ENCODE measurements at places on chromosomes 13 and 19. TPM values are rescaled to one million over a fixed set of nuclear protein-coding genes. Genes with fewer than 3 reads are reported as not detected.
A peak's percentile ranks its signal among the peaks of the same experiment; 100 is the strongest.

GRCh38 chr13:73074014-73074413, 15.2 kb downstream of the KLF5 start:
- no peak for ATAC-seq

DNA sequence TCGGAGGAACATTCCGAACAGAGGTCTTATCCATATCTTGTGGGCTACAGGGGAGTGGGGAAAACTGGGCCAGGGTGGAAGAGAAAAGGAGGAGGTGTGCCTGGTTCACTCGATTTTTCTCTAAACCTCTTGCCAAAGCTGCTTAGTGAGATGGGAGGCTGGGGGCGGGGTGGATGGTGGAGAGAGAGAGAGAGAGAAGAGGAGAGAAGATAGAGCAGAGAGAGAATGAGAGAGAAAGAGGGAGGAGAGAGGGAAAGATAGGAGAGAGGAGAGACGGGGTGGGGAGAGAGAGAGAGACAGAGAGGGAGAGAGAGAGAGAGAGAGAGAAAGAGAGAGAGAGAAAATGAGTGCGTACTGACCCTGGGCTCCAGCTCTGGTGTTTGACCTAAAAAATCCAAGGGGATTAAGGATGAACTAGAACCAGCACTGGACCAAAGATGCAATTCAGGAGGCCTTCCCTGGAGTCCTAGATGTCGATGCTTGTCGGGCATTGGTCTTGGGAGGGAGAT, 14.1 kb downstream of the NOVA2 start:
- ATAC-seq: no peak

DNA sequence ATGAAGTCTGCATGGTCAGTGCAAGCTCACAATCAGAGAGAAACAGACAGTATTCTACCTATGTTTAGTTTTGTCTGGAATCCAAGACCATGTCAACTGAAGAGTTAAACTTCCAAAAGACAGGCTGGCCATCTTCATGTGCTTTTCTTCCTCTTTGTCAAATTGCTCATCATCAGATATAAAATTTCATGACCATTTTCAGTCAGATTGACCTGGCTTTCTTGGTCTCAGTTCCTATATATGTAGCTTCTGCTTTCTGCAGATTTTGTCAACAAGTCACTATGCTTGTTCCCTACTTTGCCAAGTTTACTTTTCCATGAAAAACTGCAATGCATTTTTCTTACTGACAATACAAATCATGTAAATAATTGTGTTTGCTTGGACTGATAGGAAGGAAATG, 13.9 kb downstream of the SLC46A3 start:
- ATAC-seq: no peak

GRCh38 chr19:54114340-54115108, 933 bp downstream of the TFPT start:
- peak; percentile 42 for ATAC-seq

The NBEA gene
- 1.2 TPM for total RNA-seq

GRCh38 chr19:518598-519231, 11.4 kb downstream of the TPGS1 start:
- peak; percentile 14 for ATAC-seq

DNA sequence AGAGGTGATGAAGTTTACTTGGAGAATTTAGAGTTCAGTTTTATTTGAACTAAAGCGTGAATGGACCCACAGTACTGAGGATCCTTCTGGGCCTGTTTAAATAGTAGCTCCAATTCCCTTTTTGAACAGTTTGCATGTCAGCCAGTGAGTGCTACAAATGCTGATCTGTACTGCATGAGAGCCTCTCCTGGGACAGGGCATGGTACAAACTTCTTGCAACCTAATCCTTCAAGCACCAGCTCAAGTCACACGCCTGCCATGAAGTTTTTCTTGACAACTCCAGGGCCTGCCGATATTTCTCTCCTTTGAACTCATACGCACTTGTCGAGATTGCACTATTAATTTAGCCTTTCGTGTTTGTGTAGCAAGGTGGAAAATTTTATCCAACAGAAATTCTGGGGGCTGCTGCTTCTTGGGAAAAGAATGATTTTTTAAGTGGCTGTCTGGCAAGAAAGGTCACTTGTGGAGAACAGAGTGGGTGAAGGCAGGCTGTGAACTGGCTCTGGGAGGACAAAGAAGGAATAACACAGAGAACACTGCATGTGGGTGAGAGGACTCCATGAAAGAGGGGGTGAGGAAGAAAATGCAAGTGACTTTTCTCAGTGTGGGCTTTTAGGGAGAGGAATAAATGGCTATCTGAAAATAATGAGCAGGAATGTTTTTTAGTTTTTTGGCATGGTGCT, 192.5 kb downstream of the NDFIP2 start:
- no peak for ATAC-seq

The VSTM2B gene
- total RNA-seq: not detected

DNA sequence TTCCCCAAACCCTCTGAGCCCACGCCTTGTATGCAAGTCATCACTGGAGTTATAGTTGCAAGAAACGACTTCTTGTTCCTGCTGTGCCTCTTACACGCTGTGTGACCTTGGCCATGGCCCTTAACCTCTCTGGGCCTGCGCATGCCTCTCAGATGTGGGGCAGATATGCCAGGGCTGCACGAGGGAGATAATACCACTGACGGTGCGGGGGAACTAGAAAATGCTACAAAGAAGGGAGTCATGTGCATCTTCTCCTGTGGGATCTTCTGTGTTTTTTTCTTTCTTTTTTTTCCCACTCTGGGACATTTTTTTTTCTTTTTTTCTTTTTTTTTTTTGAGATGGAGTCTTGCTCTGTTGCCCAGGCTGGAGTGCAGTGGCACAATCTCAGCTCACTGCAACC, 4.3 kb upstream of the SAMD1 start:
- no peak for ATAC-seq

DNA sequence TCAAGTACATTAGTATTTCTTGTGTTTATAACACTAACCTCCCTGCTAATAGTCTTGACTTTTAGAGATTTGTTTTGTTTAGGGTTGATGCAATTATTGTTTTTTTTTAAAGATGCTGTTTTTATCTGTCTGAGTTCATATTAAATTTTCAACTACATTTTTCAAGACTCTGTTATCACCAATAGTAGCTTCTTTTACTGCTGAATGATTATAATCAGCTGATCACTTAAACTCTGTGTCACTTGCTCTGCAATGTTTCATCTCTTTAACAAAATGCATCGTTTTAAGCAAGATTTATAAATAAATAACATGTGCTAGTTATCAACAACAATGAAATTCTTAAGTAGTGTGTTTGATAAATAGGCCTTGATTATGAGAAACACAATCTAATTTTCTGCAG, 920.9 kb upstream of the PCDH20 start:
- ATAC-seq: no peak

DNA sequence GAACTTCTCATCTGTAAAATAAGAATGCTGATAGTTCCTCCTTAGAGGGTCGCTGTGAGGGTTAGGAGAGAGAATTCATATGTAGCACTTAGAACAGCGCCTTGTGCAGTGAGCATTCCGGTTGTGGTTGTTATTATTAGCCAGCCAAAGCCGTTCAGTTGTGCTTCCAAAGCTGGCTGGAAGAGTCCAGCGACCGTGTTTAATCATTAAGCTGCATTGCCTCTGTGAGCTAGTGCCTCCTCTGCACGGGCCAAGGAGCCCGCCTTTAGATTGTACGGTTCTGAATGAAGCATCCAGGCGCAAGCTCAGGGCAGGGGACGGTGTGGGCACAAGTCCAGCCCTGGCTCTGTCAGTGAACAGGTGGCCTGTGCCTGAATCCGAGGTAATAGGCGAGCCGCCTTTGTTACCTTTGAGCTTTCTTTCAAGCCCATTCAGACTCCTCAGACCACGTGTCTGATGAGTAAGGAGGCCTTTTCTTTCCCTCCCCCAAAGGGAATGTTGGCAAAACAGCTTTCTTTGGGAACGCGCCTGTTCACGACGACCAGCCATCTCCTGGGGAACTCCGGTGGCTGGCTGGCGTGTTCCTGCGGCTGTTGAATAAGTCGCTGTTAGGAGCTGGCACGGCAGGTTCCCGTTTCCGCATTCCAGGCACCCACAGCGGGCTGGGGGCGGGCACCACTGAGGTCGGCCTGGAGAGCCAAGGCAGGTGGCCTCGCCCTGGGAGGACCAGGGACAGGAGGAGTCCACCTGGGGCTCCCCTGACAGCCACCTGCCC, 25.1 kb downstream of the SIPA1L3 start:
- peak; percentile 83 for ATAC-seq

DNA sequence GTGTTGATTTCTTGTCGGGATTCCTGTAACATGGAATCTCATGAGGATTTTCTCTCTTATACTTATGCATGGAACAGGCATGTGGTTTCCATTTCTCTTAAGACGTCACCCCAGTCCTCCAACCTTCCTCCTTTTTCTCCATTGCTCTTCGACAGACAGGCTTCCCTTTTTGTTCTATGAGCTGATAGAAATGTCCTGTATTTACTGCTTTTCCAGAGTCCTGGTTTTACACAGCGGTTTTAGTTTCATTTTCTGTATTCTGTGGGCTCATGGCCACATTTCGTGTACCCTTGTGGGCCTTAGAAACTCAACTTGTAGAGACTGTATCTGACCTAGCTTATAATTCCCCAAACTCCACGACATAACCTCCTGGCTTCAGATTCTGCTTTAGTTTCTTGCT, 113.1 kb downstream of the PAN3 start:
- no peak for ATAC-seq

GRCh38 chr13:36344886-36345437, 1.2 kb downstream of the SPART start:
- ATAC-seq: no peak

DNA sequence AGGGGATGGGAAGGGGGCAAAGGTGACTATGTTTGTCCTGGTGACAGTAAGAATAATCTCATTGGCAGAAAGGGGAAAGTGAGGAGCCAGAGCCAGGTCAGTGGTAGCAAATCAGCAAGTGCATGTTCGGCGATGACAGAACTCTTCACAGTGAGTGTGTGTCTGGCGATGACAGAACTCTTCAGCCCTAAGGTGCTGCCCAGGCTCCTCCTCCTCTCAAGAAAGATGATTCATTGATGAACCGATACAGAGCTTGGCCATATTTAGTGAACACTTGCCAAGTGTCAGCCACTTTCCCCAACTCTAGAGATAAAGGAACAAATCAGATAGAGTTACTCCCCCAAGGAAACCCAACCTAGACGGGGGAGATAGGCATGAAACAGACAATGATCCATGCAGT, 199.3 kb upstream of the UBL3 start:
- ATAC-seq: peak; percentile 59

The MEIOSIN gene
- total RNA-seq: not detected

DNA sequence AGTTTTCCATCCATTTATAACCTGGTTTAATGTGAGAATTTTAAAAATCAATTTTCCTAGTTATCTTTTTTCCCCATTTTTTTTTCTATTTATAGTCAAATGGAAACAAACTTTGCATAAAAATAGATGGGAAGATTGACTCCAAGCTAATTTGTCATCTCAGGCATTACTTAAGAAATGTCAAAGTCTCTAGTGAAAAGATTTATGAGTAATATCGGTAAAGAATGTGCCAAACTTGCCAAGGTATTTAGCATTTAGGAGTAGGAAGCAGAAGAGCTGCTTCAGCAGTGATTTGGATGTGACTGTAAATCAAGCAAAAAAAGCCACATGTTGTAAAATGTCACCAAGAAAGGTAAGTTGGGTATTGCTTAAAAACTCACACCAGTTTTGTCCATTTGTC, 108.6 kb downstream of the LACC1 start:
- no peak for ATAC-seq

The OR7D2 gene
- not detected for total RNA-seq

DNA sequence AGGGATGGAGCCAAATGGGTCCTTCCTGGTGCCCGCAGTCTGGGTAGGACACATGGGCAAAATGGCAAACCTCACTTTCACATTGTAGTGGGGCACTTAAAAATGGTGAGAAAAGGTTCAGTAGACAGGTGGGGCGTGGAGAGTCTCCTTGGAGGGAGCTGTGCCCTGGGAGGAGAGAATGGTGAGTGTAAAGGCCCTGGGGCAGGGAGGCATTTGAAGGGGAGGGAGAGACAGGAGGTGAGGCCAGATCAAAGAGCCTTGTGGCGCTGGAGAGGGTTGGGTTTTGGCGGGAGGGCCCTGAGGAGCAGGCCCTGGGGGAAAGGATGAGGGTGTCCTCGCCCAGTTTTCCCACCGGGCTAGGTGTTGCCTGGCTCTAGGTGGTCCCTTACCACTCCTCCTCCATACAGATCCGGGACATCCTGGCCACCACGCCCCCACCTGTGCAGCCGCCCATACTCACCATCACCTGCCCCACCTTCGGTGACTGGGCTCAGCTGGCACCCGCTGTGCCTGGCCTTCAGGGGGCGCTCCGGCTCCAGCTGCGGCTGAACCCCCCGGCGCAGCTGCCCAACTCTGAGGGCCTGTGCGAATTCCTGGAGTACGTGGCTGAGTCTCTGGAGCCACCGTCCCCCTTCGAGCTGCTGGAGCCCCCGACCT, 6.3 kb downstream of the MAP1S start:
- no peak for ATAC-seq

GRCh38 chr13:78600280-78600883, 3.0 kb downstream of the POU4F1 start:
- no peak for ATAC-seq

The ZNF382 gene
- total RNA-seq: 0.72 TPM

DNA sequence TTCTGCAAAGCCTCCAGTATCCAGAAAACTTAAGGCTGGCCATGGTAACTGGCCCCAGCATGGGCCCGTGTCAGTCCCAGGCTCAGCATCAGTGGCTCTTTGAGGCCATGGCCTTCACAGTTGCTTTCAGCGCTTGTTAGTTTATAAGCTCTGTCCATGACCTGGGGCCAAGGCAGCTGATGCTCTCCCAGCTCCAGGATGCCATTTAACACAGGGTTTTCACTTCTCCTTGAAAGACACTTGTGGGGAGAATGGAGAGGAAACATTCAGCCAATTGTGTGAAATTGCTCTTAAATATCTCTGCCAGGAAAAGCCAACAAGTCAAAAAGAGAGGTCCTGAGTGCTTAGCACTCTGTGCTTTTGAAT, 321.3 kb downstream of the FOXO1 start:
- no peak for ATAC-seq

GRCh38 chr13:110345701-110346100, 38.6 kb downstream of the COL4A2 start:
- ATAC-seq: no peak

The THAP8 gene
- 3.0 TPM for total RNA-seq
